Fibroblast of skin of abdomen (primary cell): ENCODE measurements at places on chromosomes 11 and 22.

GRCh38 chr11:57378186-57378585 is 2.8 kb downstream of the PRG3 start:
- no peak for DNase-seq

GRCh38 chr11:129959687-129960086 is 42.9 kb downstream of the PRDM10 start:
- DNase-seq = no peak

DNA sequence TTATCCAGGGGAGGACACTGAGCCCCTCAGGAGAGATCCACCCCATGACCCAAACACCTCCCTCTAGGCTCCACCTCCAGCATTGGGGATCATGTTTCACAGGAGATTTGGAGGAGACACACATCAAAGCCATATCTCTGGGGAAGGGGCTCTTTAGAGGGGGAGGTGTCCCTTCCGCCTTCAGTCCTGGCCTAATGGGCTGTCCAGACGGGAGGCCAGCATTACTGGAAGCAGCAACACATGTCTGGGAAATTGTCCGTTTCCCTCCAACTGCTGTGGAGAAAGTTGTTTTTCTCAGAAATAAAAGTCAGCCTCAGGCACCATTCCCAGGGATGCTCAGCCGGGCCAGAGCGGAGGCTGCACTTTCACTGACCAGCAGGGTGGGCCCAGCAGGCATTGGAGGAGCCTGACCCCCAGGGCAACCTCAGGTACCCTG is 9.5 kb downstream of the CACNA1I start:
- DNase-seq = no peak

GRCh38 chr11:114194702-114195101 is 101.5 kb upstream of the NNMT start:
- DNase-seq = no peak

GRCh38 chr22:37657590-37658132 is 862 bp upstream of the PDXP start:
- DNase-seq = no peak
